ENCODE measurements at places on chromosomes 7 and 10.

DNA sequence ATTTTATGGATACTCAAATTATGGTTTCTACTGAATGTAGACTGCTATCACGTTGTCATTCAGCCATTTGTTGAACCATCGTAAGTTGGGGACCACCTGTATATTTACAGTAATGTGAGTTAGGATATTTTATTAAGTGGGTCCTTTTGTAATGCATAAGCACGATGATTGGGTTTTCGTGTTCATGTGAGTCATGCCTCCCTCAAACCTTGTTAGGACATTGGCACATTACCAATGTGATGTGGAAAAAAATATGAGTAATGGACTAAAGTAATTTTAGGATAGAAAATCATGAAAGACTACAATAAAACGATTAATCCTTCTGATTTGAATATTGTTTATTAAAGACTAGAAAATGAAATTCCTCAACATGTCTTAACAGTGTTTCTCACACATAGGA, 8.7 kb downstream of the SMC3 start:
- peak; percentile 17 for DNase-seq

- DNase-seq, result no peak
Measured at GRCh38 chr10:103724074-103724473, 131.3 kb downstream of the SH3PXD2A start.

DNA sequence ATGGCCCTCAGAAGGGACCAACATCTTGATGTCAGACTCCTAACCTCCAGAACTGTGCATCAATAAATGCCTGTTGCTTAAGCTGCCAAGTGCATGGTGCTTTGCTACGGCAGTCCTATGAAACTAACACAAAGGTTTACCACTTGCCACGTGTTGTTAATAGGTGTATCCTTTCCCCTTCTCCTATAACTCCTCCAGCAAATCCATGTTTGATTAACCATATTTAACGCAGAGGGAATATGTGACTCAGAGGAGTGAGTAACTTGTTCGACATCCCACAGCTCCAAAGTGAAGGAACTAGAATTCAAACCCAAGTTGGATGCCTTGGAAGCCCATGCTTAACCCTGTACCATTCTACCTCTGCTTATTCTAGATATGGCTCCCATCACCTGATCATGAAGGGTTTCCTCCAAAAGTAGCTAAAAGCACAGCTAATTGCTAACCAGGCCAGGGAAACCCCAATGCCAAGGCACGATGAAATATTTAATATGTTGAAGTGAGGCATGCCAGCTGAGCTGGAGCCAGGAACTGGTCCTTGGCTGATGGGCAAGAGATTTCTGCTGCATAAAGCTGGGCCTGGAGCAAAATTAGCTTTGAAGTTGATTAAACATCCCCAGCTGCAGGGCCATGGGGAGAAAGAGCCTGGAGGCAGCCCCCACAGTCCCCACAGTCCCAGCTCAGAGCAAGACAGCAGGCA, 131.9 kb downstream of the C10orf90 start:
- no peak for DNase-seq

- no peak for DNase-seq
Measured at GRCh38 chr7:110104243-110104642, 986.7 kb upstream of the LRRN3 start.

- DNase-seq, result no peak
Measured at GRCh38 chr10:83229991-83230390, 909.3 kb upstream of the GHITM start.

- DNase-seq, result no peak
Measured at GRCh38 chr10:128298587-128298986, 172.4 kb upstream of the MKI67 start.
